Stimulated activated CD8-positive, alpha-beta memory T cell treated with anti-CD3 and anti-CD28 coated beads, Interleukin-7, amount 100 ng/mL, for 1 hour (primary cell): ENCODE measurements at places on chromosomes 1 and 21.

DNA sequence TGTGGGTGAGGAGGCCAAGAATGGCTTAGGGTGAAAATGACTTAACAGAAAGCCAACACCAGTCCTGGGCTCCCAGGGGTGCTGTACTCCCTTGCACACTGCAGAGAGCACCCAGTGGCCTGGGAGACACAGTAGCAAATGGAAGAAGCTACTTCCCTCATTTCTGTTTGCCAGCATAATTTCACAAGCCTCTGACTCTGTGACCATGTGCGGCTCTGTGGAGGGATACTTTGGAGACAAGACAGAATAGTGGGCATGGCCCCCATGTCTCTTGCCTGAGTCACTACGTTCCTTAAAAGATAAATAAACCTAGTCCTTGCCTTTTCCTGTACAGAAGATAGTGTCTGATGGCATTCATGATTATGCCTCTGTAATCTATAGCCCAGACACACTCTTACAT, 38.1 kb downstream of the TRIM62 start:
- DNase-seq: no peak

DNA sequence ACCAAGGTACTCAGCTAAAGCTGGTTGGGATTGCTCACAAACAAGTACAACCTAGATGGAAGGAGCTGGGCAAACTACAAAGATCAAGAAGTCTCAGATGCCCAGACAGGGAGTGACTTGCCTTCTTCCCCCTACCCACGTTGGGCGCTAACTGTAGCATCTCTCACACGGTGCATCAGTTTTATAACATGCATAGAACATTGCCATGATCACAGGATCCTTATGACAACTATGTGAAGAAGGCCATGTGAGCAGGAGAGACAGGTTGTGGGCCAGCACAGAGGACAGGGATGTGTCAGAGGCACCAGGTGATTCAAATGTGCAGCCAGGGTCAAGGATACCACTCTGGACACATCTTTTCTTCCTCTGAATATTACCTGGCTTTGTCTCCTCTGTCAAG, 28.3 kb upstream of the CYP4B1 start:
- DNase-seq: no peak

- no peak for DNase-seq
Measured at GRCh38 chr1:103441342-103441741, 84.2 kb upstream of the RNPC3 start.

GRCh38 chr21:35035116-35035515, 14.0 kb downstream of the RUNX1 start:
- DNase-seq: no peak

- DNase-seq: no peak
Measured at GRCh38 chr1:92837062-92837461, 5.2 kb downstream of the RPL5 start.

GRCh38 chr1:114758256-114758832, 560 bp upstream of the CSDE1 start:
- DNase-seq: no peak

DNA sequence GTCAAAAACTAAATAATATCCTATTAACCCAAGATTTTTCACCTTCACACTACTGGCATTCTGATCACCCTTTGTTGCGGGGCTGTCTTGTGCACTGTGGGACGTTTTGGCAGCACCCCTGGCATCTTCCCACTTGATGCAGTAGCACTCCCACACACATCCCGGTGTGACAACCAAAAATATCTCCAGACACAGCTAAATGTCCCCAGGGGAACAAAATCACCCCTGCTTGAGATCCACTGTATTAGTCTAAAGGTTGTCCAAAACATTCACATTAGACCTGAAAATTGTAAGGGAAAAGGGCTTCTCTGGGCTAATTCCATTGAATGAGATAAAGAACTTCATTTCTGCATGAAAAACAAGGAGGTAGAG, 37.8 kb downstream of the PLEKHO1 start:
- DNase-seq: no peak

GRCh38 chr1:184297244-184297750, 89.5 kb upstream of the C1orf21 start:
- DNase-seq: no peak

GRCh38 chr1:59249396-59250137, 47.3 kb upstream of the FGGY start:
- DNase-seq: no peak

- DNase-seq: no peak
Measured at GRCh38 chr1:225822655-225823403, 12.9 kb downstream of the EPHX1 start.

GRCh38 chr1:154398141-154398540, 7.0 kb upstream of the IL6R start:
- no peak for DNase-seq

DNA sequence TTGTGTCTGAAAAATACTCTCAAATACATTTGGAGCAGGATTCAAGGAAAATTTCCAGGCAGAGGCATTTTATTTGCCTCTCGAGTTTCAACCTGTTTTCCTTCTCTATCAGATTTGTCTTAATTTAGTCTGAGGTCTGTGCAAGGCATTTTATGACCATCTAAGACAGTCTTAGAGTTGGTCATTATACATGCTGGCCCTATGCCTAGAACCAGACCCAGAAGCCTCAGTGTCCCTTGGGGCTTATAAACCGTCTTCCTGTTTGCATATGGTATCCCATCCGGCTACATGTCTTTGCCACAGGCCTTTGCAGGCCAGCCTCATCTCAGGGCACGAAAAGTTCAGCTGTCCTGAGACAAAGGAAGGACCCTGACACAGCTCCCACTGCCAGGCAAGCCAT, 346.1 kb downstream of the SIPA1L2 start:
- no peak for DNase-seq

DNA sequence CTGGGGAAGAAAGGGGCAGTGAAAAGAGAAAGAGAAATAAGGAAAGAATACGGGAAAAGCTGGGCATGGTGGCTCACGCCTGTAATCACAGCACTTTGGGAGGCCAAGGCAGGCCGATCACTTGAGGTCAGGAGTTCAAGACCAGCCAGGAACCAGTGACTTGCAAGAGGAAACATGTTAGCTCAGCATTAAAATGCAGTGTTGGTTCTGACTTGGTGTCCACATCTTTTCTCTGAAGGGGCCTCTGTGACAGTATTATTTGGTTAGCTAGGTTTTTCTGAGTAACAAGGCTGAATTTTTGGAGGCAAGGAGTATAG, 26.8 kb downstream of the IER5 start:
- DNase-seq: no peak

DNA sequence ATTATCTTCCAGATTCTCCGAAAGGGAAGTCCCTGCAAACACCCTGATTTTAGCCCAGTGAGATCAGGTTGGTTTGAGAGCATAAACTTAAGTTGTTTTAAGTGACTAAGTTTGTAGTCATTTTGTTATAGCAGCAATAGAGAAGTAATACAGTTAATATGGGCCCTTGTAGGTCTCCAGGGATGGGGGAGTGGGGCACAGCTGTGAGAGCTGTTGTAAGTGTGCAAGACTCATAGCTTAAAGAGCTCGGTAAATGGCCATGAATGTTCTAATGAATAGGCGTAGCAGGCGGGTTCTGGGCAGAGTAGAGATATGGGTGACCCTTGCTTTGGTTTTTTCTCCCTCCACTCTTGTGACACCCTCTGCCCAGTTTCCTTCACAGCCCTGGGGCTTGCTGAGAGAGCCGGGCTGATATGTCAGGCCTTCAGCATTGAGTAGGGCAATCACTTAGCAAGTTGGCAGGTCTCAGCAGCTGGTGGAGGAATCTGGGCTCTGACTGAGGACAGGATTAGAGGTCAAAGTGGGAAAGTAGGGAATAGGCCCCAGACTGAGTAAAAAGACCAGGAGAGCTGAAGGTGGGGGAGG, 16.0 kb upstream of the ID3 start:
- no peak for DNase-seq

- no peak for DNase-seq
Measured at GRCh38 chr1:218863987-218864386, 309.7 kb upstream of the LYPLAL1 start.
